ENCODE measurements at places on chromosomes 1 and 21. TPM values are rescaled to one million over a fixed set of nuclear protein-coding genes. Genes with fewer than 3 reads are reported as not detected.

Gene SPRR2A
- not detected for total RNA-seq

GRCh38 chr1:207871117-207871649 is 39.7 kb downstream of the CD34 start:
- no peak overlapping the region for H3K4me3 ChIP-seq
- H3K36me3 ChIP-seq = peaks cover 13% of the 10 kb centered on the region
- peak; percentile 52 for DNase-seq

DNA sequence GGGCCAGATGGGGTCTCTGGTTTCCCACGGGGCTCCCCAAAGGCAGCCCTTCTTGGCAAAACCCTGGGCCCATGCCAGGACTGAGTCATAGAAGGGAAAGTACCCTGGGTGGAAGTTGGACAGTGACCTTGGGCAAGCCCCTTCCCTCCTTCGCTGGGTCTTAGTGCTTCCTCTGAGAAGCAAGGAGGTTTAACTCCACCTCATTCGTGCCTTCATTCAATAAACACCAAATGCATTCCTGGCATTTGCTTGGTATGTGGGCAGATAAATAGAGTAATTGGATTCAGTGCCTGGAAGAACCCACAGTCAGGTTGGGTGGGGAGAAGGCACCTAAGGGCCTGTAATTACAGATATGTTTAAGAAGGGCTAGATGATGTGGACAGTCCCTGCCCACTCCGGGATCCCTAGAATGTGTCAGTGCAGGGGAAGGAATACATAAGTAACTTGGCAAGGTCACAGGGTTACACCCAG is 36.3 kb upstream of the CITED4 start:
- no peaks in the 10 kb centered on the region for H3K36me3 ChIP-seq
- H3K4me1 ChIP-seq = peaks cover 32% of the 10 kb centered on the region
- H3K27me3 ChIP-seq = no peaks in the 10 kb centered on the region
- DNase-seq = no peak
- H3K27ac ChIP-seq = no peak overlapping the region
- H3K4me3 ChIP-seq = no peak overlapping the region

Gene CHRM3
- 0.29 TPM for total RNA-seq

DNA sequence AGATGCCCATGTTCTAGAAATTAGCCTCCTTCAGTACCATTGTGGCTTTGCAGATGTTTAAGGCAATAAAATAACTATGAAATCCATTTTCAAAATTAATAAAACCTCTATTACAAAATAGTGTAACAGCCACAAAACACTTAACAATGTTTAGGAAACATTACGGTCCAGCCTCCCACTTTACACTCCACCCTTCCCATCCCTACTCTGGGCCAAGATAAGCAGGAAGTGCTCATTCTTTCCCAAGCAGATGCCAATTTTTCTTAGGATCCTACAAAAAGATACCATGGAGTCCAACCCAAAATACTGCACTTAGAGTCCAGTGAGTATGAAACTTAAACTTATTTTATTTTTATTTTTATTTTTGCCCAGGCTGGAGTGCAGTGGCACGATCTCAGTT is 150.8 kb downstream of the NR5A2 start:
- H3K4me3 ChIP-seq = no peak overlapping the region
- H3K4me1 ChIP-seq = peaks cover 27% of the 10 kb centered on the region
- no peaks in the 10 kb centered on the region for H3K36me3 ChIP-seq
- no peak for DNase-seq
- no peaks in the 10 kb centered on the region for H3K27me3 ChIP-seq

GRCh38 chr21:14382486-14382834 is 486 bp downstream of the HSPA13 start:
- H3K27me3 ChIP-seq = no peaks in the 10 kb centered on the region
- peaks cover 15% of the 10 kb centered on the region for H3K36me3 ChIP-seq
- peak overlapping the region; percentile 98 for H3K4me3 ChIP-seq
- H3K4me1 ChIP-seq = peaks cover 20% of the 10 kb centered on the region
- peak; percentile 1 for DNase-seq

GRCh38 chr1:212565079-212565478 is 43.5 kb upstream of the ATF3 start:
- H3K36me3 ChIP-seq = no peaks in the 10 kb centered on the region
- peaks cover 23% of the 10 kb centered on the region for H3K27me3 ChIP-seq
- H3K4me1 ChIP-seq = peaks cover 22% of the 10 kb centered on the region

DNA sequence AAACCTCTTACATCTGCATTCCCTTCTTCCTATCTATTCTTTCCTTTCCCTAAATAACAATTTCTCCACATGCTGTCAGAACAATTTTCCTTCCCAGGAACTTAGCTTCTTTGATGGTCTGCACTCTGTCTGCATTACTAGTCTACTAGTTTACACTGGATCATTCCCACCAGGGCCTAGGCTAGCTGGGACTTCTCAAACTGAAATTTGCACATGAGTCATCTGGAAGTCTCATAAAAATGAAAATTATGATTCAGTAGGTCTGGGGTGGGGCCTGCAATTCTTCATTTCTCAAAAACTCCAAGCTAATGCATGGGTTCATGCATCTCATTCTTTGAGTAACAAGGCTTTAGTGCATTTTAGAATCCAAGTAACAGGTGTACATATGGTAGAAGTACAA is 74.2 kb downstream of the GABPA start:
- peaks cover 3% of the 10 kb centered on the region for H3K4me1 ChIP-seq
- H3K4me3 ChIP-seq = no peak overlapping the region
- H3K27ac ChIP-seq = no peak overlapping the region
- DNase-seq = peak; percentile 44
- H3K27me3 ChIP-seq = no peaks in the 10 kb centered on the region

DNA sequence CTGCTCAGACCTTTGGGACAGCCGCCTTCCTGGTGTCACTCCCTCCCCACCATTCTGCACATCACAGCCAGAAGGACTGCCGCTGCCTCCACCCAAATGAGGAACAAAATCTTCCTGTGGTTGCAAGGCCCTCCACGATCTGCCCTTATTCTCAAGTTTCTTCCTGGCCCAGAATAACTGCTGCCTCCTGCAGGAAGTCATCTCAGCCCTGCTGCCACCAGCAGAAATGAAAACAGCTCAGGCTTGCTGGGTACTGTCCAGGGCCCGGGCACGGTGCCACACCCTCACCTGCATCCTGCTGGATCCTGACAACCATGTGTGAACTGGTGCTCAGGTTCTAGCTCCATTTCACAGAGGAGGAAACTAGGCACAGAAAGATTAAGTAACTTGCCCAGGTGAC is 2.8 kb downstream of the CLDN19 start:
- DNase-seq = peak; percentile 43
- no peaks in the 10 kb centered on the region for H3K27me3 ChIP-seq
- no peaks in the 10 kb centered on the region for H3K36me3 ChIP-seq

Gene GJA5
- not detected for total RNA-seq

GRCh38 chr1:225482421-225482950 is 54.6 kb upstream of the LBR start:
- peaks cover 9% of the 10 kb centered on the region for H3K4me1 ChIP-seq
- DNase-seq = peak; percentile 80
- no peaks in the 10 kb centered on the region for H3K36me3 ChIP-seq
- no peak overlapping the region for H3K27ac ChIP-seq
- H3K27me3 ChIP-seq = no peaks in the 10 kb centered on the region

- H3K4me1 ChIP-seq = peaks cover 4% of the 10 kb centered on the region
- H3K4me3 ChIP-seq = no peak overlapping the region
- no peak overlapping the region for H3K27ac ChIP-seq
- H3K36me3 ChIP-seq = no peaks in the 10 kb centered on the region
- no peaks in the 10 kb centered on the region for H3K27me3 ChIP-seq
These were observed 242.4 kb upstream of the CAMK1G start for GRCh38 chr1:209341146-209341545.

DNA sequence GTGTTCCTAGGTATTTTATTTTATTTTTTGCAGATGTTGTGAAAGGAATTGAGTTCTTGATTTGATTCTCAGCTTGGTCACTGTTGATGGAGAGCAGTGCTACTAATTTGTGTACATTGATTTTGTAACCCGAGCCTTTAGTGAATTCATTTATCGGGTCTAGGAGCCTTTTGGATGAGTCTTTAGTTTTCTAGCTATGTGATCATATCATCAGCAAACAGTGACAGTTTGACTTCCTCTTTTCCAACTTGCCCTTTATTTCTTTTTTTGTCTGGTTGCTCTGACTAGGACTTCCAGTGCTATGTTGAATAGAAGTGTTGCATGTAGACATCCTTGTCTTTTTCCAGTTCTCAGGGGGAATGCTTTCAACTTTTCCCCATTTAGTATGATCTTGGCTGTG is 138.9 kb downstream of the LHX8 start:
- H3K4me3 ChIP-seq = no peak overlapping the region
- no peaks in the 10 kb centered on the region for H3K4me1 ChIP-seq
- H3K36me3 ChIP-seq = no peaks in the 10 kb centered on the region
- no peak overlapping the region for H3K27ac ChIP-seq
- DNase-seq = no peak

DNA sequence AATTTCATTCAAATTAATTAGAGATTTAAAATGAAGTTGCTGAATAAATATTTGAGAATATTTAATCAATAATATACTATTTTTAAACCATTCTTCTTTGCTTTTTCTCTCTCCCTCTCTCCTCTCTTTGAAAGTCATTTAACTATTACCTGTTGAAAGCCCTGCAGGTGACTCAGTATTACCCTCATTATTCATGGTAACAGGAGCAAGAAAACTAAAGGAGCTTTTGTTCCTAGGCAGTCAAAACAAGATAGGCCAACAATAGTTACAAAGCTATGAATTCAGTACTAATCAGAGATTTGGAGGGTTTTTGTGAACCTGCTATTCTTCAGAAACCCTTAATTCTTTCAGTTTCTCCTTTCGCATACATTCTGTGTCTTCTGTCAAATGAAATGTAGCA is 721.3 kb upstream of the NCAM2 start:
- no peak overlapping the region for H3K27ac ChIP-seq
- H3K4me1 ChIP-seq = no peaks in the 10 kb centered on the region
- no peaks in the 10 kb centered on the region for H3K27me3 ChIP-seq

Gene CRYAA
- total RNA-seq = not detected

DNA sequence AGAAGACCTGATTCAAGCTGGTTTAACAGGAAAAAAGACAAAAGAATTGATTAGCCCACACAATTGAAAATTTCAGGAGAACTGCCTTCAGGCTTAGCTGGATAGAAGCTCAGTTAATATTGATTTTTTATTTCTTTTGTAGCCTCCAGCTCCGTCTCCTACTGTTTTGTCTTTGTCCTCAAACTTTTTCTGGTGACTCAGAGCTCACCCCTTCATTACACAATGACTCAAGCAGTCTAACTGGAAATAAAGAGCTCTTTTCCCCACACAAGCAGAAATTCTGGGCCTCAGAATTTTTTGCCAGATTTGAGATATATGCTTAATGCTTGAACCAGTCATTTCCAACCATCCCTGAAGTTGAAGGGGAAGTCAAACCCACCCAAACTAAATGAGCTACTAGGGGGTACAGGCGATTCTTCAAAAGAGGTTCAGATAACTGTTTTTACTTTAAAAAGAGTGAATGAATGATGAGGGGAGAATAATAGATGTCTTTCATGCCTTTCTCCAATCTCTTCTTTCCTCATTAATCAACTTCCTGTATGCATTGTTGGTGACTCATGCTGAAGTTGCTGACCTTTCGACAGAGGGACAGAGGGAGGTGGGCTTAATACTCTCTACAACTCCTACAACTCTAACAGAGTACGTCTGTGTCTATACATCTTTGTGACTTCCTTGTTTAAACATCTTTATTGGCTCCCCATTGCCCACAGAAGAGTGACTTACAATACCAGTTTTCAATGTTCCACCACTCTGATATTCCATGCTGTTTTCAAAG is 6.2 kb upstream of the ACP6 start:
- DNase-seq = peak; percentile 91
- H3K27me3 ChIP-seq = no peaks in the 10 kb centered on the region
- H3K4me1 ChIP-seq = peaks cover 19% of the 10 kb centered on the region
- no peak overlapping the region for H3K4me3 ChIP-seq

DNA sequence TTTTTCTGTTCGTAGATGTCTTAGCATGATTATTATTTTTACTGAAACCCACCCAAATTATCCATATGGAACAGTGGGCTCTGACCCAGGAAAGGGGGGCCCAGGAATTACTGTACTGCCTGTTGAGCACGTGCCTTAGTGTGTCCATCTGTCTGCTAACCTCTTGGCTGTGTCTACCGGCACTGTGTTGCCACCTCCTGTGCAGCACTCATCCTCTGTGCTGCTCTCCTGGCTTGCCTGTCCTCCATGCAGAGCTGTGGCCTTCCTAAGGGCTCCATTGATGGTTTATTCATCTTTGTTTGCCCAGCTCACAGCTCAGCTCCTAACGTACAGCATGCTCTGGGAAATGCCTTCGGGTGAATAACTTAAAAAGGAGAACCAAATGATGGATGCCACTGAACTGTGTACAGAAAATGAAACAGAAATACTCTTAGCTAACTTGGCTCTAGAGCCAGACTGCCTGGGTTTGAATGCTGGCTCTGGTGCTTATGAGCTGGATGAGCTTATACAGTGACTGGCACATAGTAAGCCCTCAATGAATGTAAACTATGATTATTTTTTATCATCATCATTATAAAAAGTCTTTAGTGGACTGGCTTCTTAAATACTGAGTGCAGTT is 11.4 kb upstream of the RPTN start:
- no peak for DNase-seq
- peaks cover 23% of the 10 kb centered on the region for H3K4me1 ChIP-seq
- H3K27ac ChIP-seq = no peak overlapping the region
- H3K36me3 ChIP-seq = no peaks in the 10 kb centered on the region
- no peak overlapping the region for H3K4me3 ChIP-seq
- H3K27me3 ChIP-seq = peaks cover 6% of the 10 kb centered on the region

DNA sequence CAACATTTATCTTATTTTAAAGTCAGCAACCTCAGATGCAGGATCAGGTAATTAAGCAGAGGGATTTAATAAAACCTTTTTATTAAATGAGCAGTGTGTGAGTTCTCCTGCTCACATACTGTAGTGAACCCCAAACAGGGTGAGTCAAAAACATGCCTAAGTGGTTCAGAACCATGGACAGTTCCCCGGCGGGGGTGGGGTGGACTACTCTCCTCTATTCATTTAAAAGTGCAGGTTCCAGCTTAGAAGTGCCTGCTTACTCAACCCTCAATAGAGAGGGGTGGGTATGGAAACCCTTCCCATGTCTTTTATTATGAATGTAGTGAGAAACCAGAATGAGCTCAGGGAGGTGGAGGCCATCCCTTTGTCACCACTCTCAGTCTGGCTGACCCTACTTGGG is 397.9 kb downstream of the HHAT start:
- H3K4me1 ChIP-seq = no peaks in the 10 kb centered on the region
- no peak overlapping the region for H3K4me3 ChIP-seq
- no peak for DNase-seq
- no peaks in the 10 kb centered on the region for H3K27me3 ChIP-seq

DNA sequence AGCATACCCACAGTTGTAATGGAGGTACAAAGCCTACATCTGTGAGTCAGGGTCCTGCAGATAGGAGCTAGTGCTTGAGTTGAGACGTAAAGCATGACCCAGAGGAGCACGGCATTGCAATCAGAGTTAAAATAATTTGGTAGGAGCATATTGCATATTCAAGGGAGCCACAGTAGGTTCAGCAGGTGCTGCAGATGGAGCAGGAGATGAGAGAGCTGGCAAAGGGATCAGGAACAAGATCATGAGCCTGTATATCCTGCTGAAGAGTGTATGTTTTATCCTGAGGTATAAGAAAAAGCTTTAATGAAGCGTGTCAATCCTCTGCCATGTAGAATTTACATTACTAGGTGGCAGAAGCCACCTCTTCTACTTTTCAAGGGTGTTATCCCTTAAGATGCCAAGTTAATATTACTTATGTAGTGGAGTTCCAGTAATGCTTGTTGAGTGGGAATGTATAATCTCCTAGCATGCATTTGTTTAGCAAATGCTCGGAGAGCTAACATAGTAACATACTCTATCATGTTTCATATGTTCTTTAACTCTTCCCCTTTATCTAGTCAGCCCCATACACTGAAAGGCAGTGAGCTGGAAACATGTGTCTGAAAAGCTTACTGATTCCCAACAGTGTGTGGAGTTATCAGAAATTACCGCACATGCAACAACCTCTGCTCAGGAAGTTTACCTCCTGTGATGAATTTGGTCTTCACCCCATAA is 300.3 kb downstream of the GRIK1 start:
- H3K4me3 ChIP-seq = no peak overlapping the region
- peak; percentile 5 for DNase-seq
- H3K27me3 ChIP-seq = no peaks in the 10 kb centered on the region
- H3K36me3 ChIP-seq = no peaks in the 10 kb centered on the region
- no peaks in the 10 kb centered on the region for H3K4me1 ChIP-seq

Gene TBX15
- total RNA-seq = 38.0 TPM
